GM23248 (cell line): ENCODE measurements at places on chromosomes 7 and 10. TPM values are rescaled to one million over a fixed set of nuclear protein-coding genes. Genes with fewer than 3 reads are reported as not detected.

- DNase-seq: peak; percentile 64
Measured at GRCh38 chr7:4612939-4613841, 68.9 kb upstream of the FOXK1 start.

DNA sequence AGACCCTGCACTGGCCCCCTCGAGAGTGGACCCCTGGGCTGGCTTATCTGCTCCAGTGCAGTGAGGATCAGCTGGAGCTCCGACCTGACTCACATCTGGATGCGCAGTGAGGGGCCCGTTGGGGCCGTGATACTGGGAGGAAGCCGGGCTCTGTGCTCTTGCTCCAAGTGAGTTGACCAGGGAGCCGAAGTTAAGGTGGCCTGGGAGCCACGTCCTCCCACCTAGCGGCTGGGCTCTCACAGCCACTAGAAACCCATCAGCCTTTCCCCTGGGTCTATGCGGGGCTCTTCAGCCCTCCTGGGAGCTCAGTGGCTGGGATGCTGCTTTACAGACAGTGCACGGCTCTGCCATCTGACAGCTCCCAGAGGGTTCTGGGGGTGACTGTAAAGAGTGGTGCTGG lies 9.1 kb downstream of the ALKBH4 start:
- no peak for DNase-seq

DNA sequence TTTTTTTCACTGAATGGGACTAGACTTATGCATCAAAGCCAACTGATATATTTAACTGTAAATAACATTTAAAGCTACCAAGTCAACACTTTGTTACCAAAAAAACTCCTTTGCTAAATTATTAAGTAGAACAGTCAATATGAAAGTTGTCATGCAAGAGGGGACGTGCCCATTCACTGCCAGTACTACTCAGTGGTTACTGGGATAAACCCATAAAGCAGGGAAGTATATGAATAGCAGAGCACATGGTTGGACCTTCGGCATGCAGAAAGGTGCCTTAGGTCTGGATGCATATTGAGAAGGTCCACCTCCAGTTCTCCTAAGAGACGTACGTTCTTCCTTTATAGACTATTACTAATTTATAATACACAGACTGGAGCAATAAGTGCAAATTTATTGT lies 120.1 kb downstream of the SVOPL start:
- no peak for DNase-seq

DNA sequence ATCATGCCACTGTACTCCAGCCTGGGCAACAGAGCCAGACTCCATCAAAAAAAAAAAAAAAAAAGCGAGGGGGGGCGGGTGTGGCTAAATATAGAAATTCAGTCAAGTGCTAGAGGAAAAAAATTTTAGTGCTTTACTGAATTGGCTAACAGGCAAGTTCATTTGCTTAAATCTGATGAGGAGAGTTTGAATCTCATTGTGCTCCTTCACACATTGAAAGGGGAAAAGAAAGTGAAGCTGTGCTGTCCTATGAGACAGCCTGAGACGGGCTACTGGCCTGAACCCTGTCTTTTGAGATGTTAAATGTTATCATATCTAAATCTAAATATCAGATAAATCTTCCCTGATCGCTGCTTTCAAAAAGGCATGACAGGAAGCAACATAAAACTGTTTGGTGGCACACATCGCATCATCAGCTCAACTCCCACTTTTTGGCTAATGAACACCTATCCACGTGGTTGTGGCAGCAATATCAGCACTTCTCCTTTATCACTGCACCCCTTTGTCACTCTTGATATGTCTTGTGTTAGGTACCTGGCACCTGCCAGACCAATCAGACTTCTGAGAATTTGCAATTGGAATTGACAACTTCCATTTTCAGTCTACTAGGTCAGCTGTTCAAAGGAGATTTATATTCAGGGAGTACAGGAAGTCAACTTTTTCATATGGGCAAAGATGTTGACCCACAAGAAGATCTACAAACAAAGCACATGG lies 14.0 kb upstream of the IFIT1B start:
- DNase-seq: no peak

GRCh38 chr7:5532536-5533335 lies 109.1 kb upstream of the TNRC18 start:
- DNase-seq: peak; percentile 42

DNA sequence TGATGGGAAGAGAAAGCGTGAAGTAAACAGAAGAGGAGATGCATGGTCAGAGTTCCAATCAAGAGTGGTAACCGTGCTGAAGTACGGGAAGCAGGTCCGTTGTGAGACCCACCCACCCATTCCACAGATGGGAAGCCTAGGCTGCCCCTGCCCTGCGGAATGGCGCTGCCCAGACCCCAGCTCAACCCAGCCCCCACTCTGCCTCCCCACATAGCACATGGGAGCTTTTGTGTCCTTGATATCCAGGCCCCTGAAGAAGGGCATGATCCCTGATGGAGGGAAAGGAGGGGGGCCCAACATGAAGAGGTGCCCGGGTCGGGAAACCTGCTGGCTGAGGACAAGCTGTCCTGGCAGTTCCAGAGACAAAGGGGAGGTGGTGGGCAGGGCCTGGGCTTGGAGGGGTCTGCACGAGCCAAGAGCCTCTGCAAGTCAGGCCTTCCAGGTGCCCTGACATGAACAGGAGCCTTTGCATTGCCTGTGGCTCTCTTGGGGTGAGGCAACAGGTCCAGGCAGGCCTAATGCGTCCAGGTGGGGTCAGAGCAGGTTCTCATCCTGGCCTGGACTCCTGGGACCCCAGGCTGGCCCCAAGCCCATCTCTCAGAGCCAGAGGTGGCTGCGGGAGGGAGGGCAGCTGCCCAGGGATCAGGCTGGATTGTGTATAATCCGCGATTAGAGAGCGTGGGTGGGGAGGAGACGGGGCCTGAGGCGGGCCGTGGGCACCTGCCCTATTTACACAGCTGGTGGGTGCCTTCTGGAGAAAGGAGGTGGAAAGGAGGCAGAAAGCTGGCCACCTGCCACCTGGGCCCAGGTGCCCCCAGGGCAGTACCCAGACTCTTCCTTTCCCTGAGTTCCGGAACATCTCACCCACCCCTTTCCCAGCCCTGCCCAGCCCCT lies 23.5 kb downstream of the YKT6 start:
- no peak for DNase-seq

- DNase-seq: no peak
Measured at GRCh38 chr10:23540401-23541030, 101.6 kb downstream of the OTUD1 start.

DNA sequence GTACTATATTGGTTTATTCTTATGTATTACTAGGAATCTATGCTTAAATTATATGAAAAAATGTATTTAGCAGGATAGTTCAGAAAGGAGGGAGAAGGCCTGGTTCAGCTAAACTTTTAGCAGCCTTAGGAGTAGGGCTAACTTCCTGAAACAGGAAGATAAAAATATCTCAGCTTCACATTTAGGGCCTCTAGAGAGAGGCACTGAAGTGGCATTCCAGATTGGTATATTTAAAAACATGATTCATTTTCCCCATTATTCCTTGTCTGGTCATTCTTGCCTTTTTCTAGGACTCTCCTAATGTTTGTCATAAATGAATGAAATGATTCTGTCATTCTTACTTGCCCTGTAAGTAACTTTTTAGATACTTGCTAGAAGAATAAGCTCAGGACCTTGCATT lies 63.0 kb upstream of the CYP26C1 start:
- peak; percentile 21 for DNase-seq

GRCh38 chr10:6537770-6538169 lies 42.3 kb downstream of the PRKCQ start:
- no peak for DNase-seq

DNA sequence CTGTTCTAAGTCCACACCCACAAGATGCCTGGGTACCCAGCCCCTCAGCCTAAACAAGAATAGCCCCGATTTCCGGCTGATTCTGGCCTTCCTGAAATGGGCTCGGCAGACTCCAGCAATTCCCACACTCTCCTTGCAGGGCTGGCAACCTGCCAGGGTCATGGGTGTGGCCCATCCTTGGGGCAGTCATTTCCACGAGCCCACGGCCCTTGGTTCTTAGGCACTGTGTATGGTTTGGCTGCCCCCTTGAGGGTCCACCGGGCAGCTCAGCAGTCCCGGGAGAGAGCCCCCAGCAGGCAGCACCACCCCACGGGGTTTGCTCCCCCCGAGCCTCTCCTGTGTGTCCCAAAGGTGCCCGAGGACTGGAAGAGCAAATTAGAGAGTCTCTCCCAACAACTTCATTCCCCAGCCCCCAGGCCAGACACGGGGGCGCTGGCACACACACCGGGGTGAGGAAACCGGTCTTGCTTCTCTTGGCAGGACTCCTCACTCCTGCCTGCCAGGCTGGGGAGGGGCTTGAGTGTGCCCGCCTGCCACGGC lies 142.2 kb downstream of the EMX2 start:
- DNase-seq: peak; percentile 83

GRCh38 chr10:31930023-31930751 lies 1.6 kb upstream of the ARHGAP12 start:
- DNase-seq: peak; percentile 48

GRCh38 chr10:70417568-70417967 lies 13.6 kb downstream of the EIF4EBP2 start:
- DNase-seq: peak; percentile 48

GRCh38 chr7:55109404-55110167 lies 90.8 kb downstream of the EGFR start:
- DNase-seq: peak; percentile 56

DNA sequence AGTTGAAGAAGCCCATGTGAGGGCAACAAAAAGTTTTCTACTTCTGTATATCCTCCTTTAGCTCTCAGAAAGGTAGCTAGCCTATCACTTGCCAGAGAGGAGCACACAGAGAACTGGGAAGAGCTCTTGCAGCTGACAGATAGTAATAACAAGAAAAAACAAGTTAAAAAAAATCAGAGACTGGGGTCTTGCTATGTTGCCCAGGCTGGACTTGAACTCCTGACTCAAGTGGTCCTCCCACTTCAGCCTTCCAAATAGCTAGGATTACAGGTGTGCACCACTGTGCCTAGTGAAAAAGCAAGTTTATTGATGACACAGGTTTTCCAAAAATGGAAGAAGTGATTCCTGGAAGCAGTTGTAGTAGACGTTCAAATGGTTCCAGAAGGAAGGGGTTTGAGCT lies 93.6 kb downstream of the CLEC2L start:
- no peak for DNase-seq

DNA sequence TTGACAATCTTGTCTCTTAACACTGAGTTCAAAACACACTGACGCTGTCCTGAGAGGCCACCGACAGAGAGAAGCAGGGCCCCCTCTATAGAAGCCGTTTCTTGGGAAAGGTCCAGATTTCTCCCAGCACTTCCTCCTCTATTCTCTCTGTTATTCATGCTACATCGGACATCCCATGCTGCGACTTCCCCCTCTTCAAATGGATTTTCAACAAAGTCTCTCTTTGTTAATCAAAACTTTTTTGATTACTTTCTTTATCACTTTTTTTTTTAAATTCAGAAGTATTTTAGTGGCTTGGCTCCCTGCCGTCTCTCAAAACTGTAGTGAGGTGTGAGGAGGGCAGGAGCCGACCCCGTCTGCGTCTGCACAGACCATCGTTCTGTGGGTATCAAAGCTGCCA lies 298.9 kb upstream of the PITRM1 start:
- DNase-seq: no peak

GRCh38 chr10:42998481-42999384 lies 78.1 kb upstream of the RET start:
- no peak for DNase-seq

- DNase-seq: peak; percentile 92
Measured at GRCh38 chr10:454860-455259, 234.6 kb downstream of the DIP2C start.

DNA sequence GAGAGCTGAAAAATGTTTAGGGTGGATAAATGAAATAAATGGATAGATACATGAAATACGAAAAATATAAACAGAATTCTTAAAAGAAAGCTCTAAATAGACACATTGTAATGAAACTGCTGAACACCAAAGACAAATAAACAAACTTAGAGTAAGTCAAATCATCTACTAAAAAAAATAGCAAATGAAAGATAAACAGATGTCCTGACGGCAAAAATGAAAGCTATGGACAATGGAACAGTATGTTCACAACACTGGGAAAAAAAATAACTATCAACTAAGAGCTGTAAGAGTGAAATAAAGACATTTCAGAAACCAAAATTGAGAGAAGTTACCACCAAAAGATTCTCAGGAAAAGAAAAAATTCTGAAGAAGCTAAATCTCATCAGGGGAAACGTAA lies 106.1 kb downstream of the SGMS1 start:
- DNase-seq: no peak

- DNase-seq: no peak
Measured at GRCh38 chr7:2718296-2718965, 30.4 kb downstream of the AMZ1 start.

DNA sequence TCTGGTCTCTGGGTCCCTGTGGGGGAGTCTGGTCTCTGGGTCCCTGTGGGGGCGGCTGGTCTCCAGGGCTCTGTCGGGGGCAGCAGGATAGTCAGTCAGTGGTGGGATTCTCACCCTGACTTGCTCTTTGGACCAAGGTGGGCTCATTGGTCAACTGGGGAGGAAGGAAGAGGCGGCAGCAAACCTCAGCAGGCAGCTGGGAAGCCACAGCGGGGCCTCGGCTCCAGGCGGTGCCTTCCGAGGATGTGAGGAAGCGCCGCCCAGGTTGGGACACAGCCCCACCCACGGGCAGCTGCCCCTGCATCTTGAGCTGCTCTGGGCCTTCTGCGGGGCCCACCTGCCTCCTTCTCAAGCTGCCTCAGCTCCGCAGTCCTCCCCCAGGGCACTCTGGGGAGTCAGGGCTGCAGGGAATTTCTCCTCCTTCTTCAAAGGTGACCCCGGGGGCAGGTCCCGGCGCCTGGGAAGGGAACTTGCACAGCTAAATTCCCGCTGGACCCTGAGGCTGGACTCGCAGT lies 20.4 kb upstream of the KNDC1 start:
- no peak for DNase-seq

- no peak for DNase-seq
Measured at GRCh38 chr10:131907679-131908078, 6.9 kb downstream of the PPP2R2D start.

GRCh38 chr7:157498657-157499056 lies 161.9 kb downstream of the DNAJB6 start:
- DNase-seq: no peak

GRCh38 chr10:5071411-5072198 lies 22.6 kb upstream of the AKR1C3 start:
- DNase-seq: peak; percentile 86

Gene TAS2R4
- 0.13 TPM in 1 of 2 replicates, not detected in the other for polyA plus RNA-seq

Gene CYTH3
- 33.3 and 34.2 TPM in 2 replicates for polyA plus RNA-seq

Gene HOGA1
- 0.13 and 0.28 TPM in 2 replicates for polyA plus RNA-seq

Gene FGL2
- 1.3 and 1.6 TPM in 2 replicates for polyA plus RNA-seq

Gene FAM25A
- polyA plus RNA-seq: not detected in 2 replicates

Gene SVOPL
- polyA plus RNA-seq: not detected in 2 replicates

Gene SNCG
- 2.8 and 3.1 TPM in 2 replicates for polyA plus RNA-seq

Gene WNT16
- polyA plus RNA-seq: 0.23 TPM in 2 replicates

Gene SCD
- polyA plus RNA-seq: 18.6 and 19.5 TPM in 2 replicates
